C1 segment of cervical spinal cord (tissue), 14 donors: ENCODE measurements at places on chromosomes 1 and 21.
A peak's percentile ranks its signal among the peaks of the same experiment; 100 is the strongest.

- DNase-seq = no peak
These were observed 237.7 kb downstream of the SLC45A1 start for GRCh38 chr1:8555582-8555981.

DNA sequence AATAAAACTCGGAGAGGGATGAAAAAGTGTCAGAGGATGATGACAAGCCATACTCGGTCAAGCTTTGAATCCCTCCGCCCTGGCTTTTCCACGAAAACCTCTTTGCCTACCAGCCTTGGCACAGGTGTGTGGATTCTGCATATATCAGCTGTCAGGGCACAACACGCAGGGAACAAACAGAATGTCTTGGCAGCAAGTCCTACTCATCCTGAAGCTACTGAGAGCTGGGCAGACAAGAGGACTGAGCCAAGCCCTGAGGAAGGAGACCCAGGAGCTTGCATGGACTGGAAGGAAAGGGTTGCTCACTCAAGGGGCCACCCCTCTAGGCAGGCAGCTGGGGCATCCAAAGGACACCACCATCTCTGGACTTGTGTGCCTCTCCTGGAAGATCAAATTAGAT, 132.4 kb downstream of the HMGB4 start:
- no peak for DNase-seq

DNA sequence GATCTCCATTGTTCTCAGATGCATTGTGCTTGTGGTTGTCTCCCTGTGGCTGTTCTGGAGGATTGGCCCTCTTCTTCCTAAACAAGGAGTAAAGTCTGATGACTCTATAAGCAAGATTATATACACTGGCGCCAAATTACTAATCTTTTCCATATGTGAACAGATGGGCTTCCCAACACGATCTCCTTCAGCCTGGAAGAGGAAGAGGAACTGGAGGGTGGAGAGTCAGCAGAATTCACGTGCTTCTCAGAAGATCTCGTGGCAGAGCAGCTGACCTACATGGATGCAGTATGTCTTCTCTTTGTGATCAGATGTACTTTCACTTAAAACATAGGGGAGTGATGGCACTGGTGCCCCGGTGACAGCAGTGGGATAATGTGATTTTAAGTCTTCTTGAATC, 78.7 kb downstream of the RGL1 start:
- DNase-seq = no peak

GRCh38 chr1:30878559-30878958, 30.0 kb downstream of the SDC3 start:
- DNase-seq = no peak

DNA sequence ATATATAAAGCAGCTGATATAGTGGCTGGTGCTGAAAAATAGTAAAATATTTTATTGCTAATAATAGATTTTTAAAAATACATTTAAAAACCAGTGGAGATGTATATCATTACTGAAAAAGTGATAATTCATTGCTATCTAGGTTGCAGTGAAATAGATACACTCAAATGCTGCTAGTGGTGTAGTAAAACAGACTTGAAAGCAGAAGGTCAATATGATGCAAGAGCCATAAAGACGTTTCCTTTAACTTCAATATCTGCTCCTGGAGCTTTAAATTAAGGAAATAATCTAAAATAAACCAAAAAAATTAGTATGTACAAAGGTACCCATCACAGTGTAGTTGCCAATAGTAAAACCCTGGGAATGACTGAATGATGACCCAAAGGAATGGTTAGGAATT, 26.2 kb downstream of the RHEX start:
- DNase-seq = no peak

- DNase-seq = no peak
These were observed 2.9 kb downstream of the IPO13 start for GRCh38 chr1:43949678-43950077.

GRCh38 chr21:33849834-33850233, 65.8 kb downstream of the ATP5PO start:
- DNase-seq = no peak

DNA sequence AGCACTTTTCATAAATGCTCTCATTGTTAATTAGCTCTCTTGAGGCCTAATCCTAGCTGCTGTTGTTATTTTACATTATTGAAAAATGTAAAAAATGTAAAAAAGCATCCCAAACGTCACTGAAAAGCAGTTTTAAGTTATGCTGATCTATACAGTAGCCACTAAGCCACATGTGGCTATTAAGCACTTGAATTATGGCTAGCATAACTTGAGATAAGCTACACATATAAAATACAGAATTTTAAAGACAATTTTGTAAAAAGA, 18.4 kb upstream of the DNASE2B start:
- DNase-seq = no peak

- no peak for DNase-seq
These were observed 12.1 kb upstream of the DEGS1 start for GRCh38 chr1:224170748-224171478.

GRCh38 chr1:193974286-193974798, 787.9 kb upstream of the B3GALT2 start:
- DNase-seq = no peak

DNA sequence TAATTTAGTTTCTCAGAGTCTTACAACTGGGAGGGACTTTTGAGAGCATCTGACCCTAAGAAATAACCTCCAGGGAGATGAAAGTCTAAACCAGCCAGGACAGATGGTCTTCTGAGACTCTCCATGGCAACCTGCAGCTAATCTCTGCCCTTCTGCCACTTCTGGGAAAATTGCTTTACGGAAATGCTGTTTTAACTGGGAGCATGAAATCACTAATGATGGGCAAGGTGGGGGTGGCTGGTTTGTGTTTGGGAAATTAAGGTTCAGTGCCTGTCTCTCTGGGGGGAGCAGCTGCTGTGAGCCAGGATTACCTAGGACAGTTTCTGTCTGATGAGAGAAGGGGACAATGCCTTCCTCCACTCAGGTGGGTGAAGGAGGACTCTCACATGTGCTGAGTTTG, 33.2 kb downstream of the ROR1 start:
- DNase-seq = peak; percentile 22

GRCh38 chr21:14773777-14774345, 227.7 kb upstream of the SAMSN1 start:
- DNase-seq = peak; percentile 3

DNA sequence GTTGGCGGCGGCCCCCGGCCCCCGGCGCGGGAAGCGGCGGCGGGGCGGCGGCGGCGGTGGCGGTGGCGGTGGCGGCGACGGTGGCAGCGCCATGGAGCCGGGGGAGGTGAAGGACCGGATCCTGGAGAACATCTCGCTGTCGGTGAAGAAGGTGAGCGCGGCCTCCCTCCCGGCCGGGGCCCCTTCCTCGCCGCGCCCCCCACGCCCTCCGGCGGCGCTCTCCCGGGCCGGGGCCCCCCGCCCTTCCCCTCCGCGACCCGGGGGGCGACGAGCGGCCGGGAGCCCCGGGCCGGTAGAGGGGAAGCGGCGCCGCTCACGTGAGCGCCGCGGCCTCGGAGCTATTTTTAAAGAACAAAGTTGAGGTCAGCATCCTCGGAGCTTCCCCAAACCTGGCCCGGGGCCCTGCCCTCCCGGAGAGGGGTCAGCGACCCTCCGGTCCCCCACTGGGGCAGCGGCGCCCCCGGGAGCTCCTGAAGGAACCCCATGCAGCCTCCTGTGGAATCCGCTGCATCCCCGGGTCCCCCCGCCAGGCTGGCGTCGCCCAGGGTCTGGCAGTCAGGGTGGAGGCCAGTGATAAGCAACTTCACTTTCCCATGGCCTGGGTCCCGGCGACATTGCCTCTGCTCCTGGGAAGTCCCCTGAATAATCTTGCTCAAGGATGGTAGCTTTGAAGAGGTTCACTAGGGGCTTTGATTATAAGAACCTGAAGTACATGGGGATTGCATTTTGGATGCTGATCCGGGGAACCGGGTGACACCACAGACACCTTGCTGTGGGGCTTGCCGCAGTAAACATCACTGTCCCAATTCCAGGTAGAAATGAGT, 560 bp downstream of the PLEKHM2 start:
- DNase-seq = no peak

DNA sequence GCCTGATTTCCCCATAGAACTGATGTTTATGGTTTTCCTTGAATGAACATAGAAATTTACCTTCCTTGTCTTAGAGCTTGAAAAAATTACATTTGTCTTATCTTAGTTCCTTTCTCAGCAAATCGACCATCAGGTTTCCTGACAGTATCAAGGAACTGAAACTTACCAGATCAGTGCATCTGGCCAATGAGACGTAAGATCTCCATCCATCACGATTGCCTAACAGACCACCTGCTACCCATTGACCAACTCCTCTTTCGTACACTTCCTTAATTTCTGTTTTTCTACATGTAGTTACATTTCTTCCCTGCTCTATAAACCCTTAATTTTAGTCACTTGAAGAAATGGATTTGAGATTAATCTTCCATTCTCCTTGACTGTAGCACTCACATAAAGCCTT, 57.4 kb upstream of the TMPRSS15 start:
- DNase-seq = no peak

DNA sequence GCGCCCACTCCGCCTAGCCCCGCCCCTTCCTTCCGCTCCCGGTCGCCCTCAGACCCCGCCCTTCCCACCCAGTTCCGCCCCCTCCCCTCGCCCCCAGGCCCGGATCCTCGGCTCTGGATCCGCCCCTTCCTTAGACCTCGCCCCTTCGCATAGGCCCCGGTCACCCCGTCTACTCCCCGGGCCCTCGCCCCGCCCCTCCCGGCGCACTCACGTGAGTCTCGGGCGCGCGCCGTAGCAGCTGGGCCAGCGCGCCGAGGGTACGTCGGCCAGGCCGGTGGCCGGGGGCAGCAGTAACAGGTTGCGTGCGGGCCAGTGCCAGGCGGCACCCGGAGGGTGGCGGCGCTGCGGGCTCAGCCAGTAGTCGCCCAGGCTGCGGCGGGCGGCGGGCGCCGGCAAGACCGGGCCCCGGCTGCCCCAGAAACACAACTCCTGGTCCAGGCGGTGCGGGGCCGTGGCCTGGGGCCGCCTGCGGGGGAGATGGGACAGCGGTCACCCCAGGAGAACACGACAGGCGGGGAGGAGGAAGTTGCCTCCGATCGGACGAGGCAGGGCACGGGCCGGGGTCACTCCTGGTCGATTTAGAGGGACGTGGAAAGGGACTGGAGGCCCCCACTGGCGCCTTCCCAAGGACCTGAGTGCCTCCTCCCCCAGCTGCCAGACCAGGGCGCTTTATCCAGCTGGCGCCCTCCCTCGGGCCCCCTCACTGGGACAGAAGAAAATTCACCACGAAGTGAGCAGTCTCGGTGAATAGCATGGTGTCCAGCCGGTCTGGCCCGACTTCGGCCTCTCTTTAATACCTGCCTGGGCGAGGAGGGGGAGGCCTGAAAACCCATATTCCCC, 10.7 kb downstream of the FAM229A start:
- DNase-seq = peak; percentile 91

DNA sequence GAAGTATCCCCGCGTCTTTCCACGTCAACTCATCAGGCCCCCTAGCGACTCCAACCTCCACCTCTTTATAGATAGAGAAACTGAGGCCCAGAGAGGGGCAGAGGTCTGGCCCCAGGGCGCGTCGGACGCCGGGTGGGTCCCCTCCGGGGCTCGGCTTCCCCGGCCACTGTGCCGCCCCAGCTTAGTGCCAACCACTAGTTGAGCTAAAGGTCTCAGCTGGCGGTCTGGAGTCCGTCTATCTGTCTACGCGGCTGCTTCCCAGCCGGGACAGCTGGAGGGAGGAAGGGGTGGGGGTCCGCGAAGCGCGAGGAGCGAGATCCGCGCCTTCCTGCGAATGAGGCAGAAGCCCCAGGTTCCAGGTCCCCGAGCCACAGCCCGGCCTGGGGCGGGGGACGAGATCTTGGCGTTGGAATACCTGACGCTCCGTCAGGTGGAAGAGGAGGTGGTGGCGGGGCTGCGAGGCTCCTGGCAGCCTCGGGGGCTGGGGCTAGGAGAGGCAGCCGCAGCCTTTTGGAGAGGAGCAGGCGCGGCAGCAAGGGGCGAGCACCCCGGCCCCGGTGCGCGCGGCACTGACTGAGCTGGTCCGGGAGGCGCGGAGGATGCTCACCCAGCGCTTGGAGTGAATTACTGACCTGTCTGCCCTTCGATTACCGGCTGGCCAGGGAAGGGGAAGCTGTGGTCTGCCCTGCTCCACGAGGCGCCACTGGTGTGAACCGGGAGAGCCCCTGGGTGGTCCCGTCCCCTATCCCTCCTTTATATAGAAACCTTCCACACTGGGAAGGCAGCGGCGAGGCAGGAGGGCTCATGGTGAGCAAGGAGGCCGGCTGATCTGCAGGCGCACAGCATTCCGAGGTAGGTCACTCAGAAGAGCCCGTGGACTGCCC, 937 bp downstream of the PODN start:
- no peak for DNase-seq

- DNase-seq = no peak
These were observed 52.0 kb downstream of the TGFBR3 start for GRCh38 chr1:91833946-91834345.

DNA sequence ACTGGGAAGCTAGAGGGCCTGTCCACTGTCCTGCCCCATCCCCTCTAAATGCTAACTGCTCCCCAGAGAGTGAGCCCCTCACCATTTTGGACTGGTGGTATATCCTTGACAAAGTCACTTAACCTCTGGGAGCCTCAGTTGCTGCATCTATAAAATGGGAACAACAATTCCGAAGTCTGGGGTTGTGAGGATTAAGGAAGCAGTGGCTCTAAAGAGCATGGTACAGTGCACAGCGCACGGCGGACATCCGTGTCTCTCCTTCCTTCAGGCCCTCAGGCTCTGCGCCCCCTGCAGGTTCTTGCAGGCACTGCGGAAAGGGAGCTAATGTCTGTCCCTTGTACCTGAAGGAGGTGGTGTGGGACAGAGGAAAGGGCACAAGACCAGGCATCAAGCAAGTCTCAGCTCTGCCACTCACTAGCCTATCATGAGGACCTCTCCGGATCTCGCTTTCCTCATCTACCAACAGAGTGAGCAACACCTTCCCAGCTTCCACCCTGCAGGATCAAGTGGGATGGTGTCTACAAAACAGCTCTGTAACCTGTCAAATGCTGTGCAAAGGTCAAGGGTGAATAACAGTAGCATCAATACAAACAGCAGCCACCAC, 20.1 kb downstream of the ECE1 start:
- no peak for DNase-seq

DNA sequence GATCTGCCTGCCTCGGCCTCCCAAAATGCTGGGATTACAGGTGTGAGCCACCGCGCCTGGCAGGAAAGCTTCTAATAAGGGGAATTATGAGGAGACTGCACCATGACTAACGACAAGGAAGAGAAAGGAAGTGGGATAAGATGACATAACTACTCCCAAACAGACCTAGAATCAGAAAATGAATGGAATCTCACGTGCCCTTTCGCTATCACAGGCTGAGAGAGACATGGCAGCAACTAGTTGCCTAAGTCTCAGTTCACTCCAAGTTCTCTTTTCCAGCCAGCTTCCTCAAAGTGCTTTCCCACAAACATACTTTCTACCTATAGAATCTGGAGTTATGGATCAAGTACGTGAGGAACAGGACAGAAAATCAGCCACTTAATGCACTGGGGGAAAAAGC, 2.0 kb downstream of the PI4KB start:
- DNase-seq = no peak

- no peak for DNase-seq
These were observed 426.6 kb upstream of the PLXNA2 start for GRCh38 chr1:208670778-208671177.

DNA sequence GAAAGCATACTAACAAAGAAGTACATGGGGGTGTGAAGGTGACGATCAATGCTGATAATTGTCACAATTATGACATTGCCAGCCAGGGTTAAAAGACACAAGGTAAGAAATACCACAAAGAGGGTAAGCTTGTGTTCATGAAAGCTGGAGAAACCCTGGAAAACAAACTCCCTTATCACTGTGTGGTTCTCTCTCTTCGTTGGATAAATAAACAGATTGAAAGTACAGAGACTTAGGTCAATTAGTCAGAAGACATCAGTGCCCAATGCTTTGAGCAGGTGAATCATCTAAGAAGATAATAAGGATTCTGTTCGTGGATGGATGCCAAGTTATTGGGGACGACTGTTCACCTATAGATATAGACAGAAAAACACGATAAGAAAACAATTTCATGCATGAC, 22.4 kb upstream of the FCER1A start:
- no peak for DNase-seq

- no peak for DNase-seq
These were observed 1.1 kb upstream of the BACE2 start for GRCh38 chr21:41166884-41167283.
